ENCODE measurements at places on chromosomes 1 and 21.

- DNase-seq: no peak
These were observed 81.0 kb downstream of the CNIH3 start for GRCh38 chr1:224696891-224697765.

DNA sequence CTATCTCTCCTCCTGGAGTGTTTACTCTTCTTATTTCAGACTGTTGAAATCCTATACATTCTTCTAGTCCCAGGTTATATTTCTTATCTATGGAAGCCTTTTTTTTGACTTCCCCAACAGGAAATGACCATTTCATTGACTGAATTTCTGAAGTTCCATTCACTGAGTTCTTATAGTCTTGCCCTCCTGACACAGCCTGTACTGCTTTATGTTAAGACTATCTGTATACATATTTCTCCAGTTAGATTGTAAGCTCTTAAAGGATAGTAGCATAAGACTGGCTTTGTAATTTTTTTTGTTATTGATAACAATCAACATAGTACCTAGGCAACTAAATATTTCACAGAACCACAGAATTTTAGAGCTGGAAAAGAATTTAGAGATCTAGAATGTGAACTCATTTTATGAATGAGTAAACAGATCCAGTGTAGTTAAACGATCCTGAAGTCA lies 14.9 kb upstream of the MACF1 start:
- DNase-seq: no peak

GRCh38 chr1:161720422-161720821 lies 922 bp upstream of the FCRLB start:
- DNase-seq: no peak

DNA sequence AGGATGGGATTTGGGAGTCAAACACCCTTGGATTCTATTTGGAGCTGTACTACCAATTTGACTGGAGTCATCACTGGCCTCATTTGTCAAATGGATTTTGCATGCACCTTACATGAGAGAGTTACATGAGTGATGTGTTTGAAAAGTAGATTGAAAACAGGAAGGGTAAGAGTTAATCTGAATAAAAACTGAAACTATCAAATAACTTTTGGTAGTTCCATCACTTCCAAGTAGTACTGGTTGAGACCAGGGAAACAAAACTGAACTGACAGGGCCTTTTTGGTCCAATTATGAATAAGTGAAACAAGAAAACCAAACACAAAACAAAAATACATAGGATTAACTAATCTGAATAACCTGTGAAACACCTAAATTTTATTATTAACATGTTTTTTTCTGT lies 30.2 kb downstream of the NUCKS1 start:
- DNase-seq: no peak

- DNase-seq: no peak
These were observed 103.5 kb upstream of the TLR5 start for GRCh38 chr1:223246476-223247112.

GRCh38 chr1:30274976-30275621 lies 448.3 kb downstream of the MATN1 start:
- DNase-seq: no peak

GRCh38 chr1:172793823-172794222 lies 134.9 kb downstream of the FASLG start:
- DNase-seq: no peak

GRCh38 chr21:42103843-42104242 lies 32.7 kb downstream of the UMODL1 start:
- no peak for DNase-seq

GRCh38 chr1:155175281-155175926 lies 1.8 kb downstream of the TRIM46 start:
- no peak for DNase-seq

DNA sequence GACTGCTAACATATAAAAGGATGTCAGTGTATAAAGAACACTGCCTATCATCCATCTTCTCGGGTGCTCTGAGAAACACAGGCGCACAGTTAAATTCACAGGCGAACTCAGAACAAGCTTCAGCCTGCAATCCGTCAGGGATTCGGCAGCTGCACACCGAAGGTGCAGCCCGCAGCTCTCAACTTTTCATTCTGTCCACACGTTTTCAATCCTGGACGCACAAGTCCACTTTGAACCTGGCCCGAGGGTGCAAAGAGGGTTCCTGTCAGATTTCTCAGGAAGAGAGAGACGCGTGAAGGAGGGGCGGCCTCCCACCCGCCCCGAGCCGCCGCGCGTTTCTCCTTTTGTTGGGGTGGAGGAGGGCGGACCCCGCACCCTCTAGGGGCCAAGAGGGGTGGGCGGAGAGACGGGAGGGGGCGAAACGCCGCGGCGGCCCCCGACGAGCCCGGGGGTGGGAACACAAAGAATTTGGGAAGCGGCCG lies 724 bp downstream of the DOCK7 start:
- DNase-seq: peak; percentile 6

- DNase-seq: no peak
These were observed 139.0 kb downstream of the SDCCAG8 start for GRCh38 chr1:243394601-243395464.

GRCh38 chr1:247112479-247112781 lies 8.3 kb upstream of the ZNF669 start:
- no peak for DNase-seq

DNA sequence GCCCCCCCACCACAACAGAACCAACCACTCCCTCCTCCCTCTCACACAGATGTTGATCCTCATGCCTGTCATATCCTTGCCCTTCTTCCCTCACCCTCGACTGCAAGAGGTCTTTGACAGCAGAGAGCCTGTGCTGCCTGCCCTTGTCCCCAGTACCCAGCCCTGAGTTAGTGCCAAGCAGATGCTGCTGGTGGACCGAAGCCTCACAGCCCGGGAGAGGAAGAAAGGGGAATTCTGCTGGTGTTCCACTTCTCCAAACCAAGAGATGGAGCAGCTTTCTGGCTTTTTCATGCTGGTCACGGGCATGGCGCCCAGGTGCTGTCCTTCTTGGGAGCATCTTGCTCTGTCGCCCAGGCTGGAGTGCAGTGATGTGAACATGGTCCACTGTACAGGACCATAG lies 69.1 kb downstream of the SLC66A1 start:
- no peak for DNase-seq

DNA sequence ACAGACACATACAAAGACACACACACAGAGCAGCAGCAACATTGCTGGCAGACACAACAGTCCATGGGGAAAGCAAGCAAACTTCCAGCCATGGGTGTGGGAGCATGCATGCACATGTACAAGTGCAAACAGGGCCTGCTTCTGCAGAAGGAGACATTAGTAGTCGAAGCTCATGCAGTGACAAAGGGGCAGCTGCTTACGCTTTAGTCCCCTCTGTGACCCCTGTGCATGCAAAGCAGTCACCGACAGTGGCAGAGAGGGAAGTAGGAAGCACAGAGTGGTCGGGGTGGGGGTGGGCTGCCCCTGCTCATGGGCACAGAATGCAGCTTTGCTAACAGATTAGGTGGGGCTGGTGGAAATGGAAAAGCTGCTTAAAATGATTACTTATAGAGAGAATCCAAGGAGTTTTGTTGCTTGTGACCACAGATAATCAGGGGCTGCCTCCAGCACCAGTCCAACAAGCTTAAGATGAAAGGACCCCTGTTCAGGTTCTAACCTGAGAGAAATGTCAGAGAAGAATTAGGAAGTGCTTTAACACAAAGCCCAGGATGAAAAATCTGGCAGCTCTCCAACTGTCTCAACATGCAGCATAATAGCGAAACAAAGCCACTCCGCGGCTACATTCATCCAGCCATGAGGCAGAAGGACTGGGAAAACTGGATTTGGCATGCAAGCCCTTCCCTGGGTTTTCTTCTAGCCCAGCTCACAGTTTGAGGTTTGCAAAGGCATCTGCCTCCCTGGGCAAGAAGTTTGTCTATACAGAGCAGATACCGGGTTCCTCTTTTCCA lies 378.9 kb downstream of the KCNH1 start:
- DNase-seq: no peak
